Activated CD4-positive, alpha-beta T cell treated with anti-CD3 and anti-CD28 coated beads, Interleukin-2, amount 50 U/mL, for 48 hours (primary cell): ENCODE measurements at places on chromosomes 4 and X.

- DNase-seq, result no peak
Observed at GRCh38 chrX:15600049-15600448, 711 bp downstream of the ACE2 start.

DNA sequence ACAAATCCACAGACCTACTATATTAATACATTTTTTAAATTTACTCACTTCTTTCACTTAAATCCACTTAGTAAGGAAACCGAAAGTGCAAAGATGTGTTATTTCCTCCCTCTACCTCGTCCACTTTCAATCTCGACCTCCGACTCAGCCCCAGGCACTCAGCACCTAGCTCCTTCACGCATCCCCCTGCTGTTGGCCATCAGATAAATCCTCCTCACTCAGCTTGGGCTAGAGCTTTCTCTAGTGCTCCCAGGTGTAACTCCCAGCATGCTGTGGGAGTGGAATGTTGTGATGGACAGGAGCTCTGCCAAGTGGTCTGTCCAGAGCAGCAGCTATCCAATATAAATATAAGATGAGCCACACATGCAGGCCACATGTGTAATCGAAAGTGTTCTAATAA, 26.7 kb upstream of the TEC start:
- DNase-seq, result peak; percentile 16

- no peak for DNase-seq
Observed at GRCh38 chr4:20615486-20616260, 84.6 kb upstream of the PACRGL start.

DNA sequence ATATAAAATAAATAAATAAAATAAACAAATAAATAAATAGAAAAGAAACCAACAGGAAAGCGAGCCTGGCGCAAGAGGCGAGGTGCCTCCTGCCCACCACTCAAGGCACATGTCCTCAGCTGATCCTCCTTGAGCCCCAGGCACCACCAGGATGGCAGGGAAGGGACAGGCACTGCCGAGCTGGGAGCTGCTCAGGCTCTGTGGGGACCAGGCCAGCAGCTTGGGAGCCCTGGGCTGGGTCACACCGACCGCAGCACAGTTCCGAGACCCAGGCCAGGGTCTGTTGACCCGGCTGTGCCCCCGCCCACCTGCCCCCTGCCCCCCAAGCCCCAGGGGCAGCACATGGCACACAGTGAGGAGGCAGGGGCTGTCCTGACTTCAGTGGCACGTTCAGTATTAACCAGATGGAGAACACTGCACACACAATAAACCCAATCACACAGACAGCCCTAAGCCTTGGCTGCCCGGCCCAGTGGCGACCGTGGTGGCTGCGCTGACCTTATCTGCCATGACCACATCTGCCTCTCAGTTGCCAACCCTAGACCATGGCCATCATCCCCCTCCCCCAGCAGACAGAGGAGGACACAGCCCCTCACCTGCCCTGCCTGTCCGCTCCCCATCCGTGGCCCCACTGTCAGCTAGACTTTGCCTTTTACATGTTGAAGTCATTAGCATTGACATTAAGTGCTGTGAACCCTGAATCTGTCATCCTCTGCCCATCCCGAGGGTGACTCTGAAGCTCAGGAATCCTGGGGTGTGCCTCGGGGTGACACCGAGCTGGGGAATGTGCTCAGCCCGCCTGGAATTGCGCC, 2.9 kb upstream of the TREX2 start:
- DNase-seq, result no peak

- no peak for DNase-seq
Observed at GRCh38 chrX:15298201-15298600, 17.2 kb downstream of the ASB11 start.

DNA sequence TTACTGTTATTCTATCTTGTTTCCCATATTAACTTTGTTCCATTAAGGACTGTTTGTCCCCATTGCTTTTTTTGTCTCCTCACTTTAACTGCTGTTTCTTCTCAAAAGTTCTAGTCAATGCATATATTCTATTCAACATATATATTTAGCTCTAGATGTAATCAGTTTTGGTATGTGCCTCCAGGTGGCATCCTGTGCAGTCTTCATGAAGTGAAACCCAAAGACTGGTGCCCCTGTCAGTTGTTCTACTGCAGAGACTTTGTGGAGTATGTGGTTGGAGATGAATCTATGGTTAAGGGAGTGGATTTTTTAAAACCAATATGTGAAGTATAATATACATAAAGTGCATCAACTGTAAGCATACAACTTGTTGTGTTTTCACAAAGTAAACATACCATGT, 57.0 kb downstream of the VAMP7 start:
- no peak for DNase-seq

GRCh38 chrX:155215443-155216178, 649 bp upstream of the VBP1 start:
- no peak for DNase-seq

GRCh38 chrX:118839334-118839958, 15.8 kb downstream of the ZCCHC12 start:
- peak; percentile 73 for DNase-seq

DNA sequence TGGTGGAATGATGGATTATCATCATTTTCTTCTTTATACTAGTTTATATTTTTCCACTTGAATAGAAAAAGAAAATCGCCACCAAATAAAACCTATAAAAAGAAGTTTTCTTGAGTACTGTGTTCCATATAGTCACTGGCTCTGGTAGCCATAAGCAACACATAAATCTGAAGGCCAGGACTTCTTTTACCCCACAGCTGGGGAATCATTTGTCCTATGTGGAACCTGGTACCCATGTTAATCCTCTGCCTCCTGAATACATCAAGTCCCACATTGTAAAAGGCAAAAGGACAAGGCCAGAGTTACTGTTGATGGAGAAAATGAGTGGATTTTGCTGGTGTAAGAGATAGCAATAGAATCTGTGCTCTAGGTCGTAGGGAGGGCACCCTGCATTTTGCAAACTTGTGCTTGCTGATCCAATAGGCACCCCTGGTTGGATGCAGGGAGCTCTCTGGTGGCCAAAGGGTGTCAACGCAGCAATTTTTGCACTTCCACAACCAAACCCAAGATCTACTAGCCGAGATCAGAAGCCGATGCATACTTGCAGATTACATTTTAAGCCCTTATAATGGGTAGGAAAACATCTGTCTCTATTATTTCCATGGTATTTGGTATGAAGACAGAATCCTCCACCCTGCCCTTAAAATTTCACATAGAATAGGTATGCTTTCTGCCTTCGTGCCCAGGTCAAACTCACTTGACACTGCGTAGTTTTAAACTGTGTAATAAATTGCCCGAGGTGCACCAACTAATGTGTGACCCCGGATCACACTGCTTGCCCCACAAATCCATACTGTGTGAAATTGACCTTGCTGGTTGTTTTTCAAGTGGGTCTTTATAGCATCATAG, 146.2 kb upstream of the SCML1 start:
- DNase-seq, result peak; percentile 42

GRCh38 chr4:1756893-1757779, 35.8 kb downstream of the TACC3 start:
- DNase-seq, result no peak

DNA sequence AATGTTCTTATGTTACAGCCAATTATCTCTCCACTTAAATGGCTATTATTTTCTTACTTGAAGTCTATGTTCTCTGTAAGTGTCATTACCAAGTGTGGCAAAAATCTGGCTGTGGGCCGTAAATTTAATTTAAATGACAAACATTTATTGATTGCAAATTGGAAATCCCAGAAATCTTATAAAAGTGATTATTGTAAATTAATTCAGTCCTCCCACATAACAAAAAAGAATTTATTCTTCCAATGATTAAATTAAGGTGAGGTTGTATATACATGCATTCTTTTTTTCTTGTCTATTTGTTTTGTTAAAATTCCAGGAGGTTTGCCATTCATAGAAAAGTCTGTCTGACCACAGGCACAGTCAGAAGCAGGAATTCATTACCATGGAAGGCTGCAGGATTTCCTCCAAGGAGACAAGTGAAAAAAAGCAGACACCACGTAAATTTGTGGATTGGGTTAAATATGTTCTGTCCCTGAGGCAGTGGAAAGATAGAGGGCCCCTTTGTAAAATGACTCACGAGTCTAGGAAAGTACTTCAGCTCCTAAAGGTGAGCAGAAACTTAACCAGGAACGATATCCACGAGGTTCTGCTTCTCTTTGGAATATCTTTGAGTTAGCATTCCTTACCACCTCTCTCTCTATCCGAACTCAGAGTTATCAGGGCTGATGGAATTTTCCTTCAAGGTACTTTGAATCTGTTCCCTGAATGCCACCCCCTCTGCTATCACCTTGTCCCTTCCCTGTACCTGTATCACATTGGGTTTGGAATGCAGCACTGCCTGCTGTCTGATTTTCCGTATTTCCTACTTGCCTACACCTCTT, 10.7 kb downstream of the PPARGC1A start:
- DNase-seq, result no peak
